ENCODE measurements at places on chromosomes 12 and 14. TPM values are rescaled to one million over a fixed set of nuclear protein-coding genes. Genes with fewer than 3 reads are reported as not detected.

The C12orf60 gene
- total RNA-seq: 0.99 TPM

The RFX4 gene
- total RNA-seq: not detected

The FOXA1 gene
- not detected for total RNA-seq

The PLCZ1 gene
- 0.18 TPM for total RNA-seq
